ENCODE measurements at places on chromosomes 1 and 21. TPM values are rescaled to one million over a fixed set of nuclear protein-coding genes. Genes with fewer than 3 reads are reported as not detected.

DNA sequence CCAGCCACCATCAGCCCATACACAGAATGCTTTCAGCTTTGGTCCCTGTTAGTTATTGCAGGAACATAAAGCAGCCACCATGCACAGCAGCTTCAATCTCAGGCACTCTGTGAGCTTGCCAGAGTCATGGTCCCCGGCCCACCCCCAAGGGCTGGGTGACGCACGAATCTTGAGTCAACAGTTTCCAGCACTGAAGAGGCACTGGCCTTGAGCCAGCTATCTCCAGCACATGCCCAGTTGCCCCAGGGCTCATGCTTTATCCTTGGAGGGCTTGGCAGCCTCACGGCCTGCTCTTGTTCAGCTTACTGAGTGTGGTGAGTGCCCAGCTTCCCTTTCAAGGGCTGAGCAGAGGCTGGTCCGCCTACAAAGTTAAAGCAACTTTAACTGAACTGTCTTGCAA lies 200.7 kb upstream of the RAB4A start:
- no peak overlapping the region for H3K27ac ChIP-seq
- DNase-seq = peak; percentile 94
- no peak overlapping the region for H3K4me3 ChIP-seq
- no peaks in the 10 kb centered on the region for H3K27me3 ChIP-seq
- H3K36me3 ChIP-seq = no peaks in the 10 kb centered on the region

GBP3 gene
- 31.0 TPM for total RNA-seq

CSRP1 gene
- 1,173 TPM for total RNA-seq

DNA sequence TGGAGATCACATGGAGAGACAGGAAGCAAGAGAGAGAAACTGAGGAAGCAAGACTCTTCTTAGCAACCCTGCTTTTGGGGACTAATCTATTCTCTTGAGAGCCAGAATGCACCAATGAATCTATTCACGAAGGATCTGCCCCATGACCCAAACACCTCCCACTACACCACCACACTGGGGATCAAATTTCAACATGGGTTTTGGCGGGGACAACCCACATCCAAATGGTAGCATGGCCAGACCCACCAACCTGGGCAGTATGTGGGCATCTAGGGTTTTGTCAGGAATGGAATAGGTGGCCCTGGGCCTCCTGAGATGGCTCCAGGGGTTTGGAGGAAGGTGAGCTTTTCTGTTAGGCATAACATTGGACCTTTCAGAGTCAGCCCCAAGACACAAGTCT lies 33.7 kb downstream of the NENF start:
- peaks cover 10% of the 10 kb centered on the region for H3K4me1 ChIP-seq
- no peaks in the 10 kb centered on the region for H3K36me3 ChIP-seq
- H3K4me3 ChIP-seq = no peak overlapping the region
- H3K27ac ChIP-seq = no peak overlapping the region
- no peaks in the 10 kb centered on the region for H3K27me3 ChIP-seq

Measured in SJSA1 (cell line).